NK-92 treated with Interleukin-12 subunit alpha and Interleukin-12 subunit beta, amount 100 ng/mL, for 24 hours (cell line): ENCODE measurements at places on chromosomes 7 and 10.

GRCh38 chr7:12549106-12549505 is 21.4 kb upstream of the SCIN start:
- DNase-seq = no peak

- no peak for DNase-seq
These were observed 16.0 kb downstream of the SEMA3C start for GRCh38 chr7:80902716-80903308.

DNA sequence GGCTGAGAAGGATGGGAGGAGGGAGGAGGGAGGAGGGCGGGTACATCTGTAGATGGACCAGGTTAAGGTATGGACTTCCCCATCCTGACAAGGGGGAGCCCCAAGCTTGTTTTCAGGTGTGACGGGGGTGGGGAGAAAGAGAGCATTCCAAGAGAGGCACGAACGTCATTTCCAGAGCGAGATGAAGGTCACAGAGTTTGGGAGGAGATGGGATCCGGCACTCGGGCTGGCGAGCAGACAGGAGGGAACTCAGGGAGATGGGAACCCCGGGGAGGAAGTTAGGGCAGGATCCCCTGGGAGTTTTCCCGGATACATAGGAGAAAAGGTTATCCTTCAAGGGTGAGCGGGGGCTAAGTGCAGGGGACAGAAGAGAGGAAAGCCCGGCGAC is 118.8 kb downstream of the CUX1 start:
- DNase-seq = no peak

GRCh38 chr7:157111311-157111710 is 27.4 kb upstream of the UBE3C start:
- DNase-seq = no peak

- no peak for DNase-seq
These were observed 5.4 kb downstream of the WDR86 start for GRCh38 chr7:151404216-151405011.

- no peak for DNase-seq
These were observed 19.8 kb upstream of the VWDE start for GRCh38 chr7:12423355-12423996.

DNA sequence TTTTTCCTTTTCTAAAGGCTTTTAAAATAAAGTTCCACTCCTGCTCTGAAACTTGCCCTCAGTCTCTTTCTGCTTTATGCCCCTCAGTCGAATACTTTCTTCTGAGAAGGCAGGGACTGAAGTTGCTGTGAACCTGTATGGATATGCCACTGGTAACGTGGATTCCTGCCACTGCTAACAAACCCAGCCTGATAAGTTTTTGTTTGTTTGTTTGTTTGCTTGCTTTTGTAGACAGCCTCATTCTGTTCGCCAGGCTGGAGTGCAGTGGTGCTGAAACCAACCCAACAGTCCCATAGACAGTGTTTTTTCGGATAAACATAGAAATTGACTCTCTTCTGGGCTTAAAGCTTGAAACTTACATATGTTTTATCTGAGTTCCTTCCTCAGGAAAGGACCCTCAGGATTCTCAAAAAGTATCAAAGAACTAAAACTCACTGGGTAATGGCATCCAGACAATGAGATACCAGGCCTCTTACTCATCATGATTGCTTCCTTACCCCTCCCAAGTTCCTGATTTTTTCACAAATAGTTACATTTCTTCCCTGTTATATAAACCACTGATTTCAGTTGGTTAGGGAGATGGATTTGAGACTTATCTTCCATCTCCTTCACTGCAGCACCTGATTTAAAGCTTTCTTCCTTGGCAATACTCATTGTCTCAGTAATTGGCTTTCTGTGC is 273.6 kb downstream of the SDHAF3 start:
- no peak for DNase-seq

- no peak for DNase-seq
These were observed 45.5 kb upstream of the CYTH3 start for GRCh38 chr7:6317797-6318438.

GRCh38 chr10:72483471-72483870 is 128.8 kb upstream of the DNAJB12 start:
- no peak for DNase-seq

GRCh38 chr7:78164459-78164858 is 365.9 kb downstream of the PHTF2 start:
- DNase-seq = no peak

DNA sequence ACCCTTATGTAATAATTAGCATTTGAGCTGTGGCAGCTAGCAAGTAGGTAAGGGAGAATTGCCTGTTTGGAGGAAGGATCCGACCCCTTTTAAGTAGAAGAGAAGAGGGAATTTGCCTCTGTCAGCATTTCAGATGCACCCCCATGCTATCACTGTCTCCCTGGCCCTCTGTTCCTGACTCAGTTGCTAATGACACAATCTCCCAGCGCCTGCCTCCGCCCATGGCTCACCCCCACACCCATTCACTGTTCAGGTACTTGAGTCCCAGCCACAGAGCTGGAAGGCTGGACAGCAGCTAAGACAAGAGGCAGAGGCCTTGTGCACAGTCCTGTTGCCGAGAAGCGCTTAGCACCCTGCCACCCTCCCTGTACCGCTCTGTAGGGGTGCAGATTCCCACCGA is 512.3 kb upstream of the GALNT17 start:
- no peak for DNase-seq

GRCh38 chr10:86545101-86545500 is 23.5 kb upstream of the WAPL start:
- DNase-seq = no peak

DNA sequence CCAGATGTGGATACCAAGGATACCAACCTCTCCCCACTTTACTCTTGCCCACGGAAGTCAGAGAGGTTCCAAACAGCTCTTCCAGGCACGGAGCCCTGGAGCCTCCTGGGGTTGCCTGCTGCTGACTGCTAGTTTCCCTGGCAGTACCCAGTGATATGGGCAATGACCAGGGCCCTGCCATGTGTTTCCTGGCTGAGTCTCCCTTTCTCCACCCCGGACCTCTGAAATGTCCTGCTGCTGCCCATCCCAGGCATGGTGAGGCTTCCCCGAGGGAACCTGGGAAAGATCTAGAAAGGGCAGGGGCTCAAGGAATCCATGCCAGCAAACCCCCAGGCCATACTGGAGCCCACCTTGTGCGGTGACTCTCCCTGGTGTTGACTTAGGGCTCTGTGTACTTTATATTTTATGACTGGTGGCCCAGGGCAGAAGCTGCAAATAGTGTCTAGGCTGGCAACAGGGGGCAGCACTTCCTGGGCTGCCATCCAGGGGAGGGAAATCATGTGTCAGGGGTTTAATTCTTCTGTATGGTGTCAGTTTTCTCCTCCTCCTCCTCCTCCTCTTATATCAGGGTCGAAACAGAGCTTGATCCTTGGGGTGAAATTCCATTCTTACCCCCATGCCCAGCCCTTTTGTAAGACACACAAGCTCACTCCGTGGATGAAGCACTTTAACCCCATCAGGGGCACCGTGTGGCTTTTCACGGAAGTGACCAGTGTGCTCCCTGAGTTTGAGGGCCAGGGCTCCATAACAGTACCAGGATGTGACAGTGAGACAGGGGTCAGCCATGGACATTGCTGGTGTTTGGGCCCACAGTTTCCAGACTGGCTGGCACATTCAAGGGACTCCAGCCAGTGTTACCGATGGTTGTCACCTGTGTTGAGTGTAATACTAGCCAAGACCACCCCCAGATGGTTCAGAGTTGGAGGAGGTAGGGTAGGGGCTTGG is 62.4 kb upstream of the GDF10 start:
- DNase-seq = no peak

- DNase-seq = no peak
These were observed 34.7 kb upstream of the XPNPEP1 start for GRCh38 chr10:109958059-109958458.

- no peak for DNase-seq
These were observed 114.5 kb downstream of the LARP4B start for GRCh38 chr10:816958-817357.

DNA sequence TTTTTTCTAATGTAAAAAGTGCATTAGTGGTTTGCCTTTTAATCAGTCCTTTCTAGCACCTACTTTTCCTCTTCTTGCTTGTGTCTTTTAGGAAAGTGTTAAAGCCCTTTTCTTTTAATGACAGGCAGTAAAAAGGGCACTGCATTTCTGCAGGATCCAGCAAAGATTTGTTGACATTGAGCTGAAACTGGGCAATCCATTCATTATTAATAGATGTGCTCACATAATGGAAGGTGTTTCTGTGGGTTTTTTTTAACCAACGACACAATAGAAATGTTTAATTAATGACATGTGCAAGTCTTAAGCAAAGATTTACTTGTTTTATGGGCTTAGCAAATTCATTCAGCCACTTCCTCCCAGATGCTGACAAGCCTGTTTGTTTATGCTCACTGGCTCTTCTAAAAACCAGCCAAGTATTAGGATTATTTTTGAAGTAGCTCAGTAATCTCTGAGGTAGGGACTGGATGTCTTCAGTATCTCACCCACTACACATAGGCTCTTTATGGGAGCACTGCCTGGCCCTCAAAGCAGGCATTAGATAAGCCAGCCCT is 1201.1 kb downstream of the SORCS1 start:
- no peak for DNase-seq

DNA sequence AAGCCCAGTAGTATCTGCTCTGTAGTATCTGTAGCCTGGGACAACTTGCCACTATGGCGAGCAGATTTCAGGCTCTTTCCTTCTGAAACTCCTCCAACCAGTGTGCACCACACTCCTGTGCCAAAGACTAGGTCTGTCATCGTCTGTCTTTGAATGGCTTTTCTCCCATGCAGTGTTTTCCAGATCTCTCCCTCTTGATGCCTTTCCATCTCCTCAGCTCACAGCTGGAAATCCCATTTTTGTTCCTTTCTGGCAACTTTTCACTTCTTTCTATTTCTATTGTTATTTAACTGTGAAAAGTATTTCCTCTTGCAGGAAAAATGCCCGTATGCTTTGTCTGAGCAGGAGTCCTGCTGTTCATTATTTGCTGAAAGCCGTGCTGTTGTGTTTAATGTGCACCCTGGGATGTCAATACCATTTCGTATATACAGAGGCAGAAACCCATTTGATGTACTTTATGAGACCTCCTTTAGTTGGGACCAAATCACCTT is 373.7 kb downstream of the PHTF2 start:
- DNase-seq = no peak

DNA sequence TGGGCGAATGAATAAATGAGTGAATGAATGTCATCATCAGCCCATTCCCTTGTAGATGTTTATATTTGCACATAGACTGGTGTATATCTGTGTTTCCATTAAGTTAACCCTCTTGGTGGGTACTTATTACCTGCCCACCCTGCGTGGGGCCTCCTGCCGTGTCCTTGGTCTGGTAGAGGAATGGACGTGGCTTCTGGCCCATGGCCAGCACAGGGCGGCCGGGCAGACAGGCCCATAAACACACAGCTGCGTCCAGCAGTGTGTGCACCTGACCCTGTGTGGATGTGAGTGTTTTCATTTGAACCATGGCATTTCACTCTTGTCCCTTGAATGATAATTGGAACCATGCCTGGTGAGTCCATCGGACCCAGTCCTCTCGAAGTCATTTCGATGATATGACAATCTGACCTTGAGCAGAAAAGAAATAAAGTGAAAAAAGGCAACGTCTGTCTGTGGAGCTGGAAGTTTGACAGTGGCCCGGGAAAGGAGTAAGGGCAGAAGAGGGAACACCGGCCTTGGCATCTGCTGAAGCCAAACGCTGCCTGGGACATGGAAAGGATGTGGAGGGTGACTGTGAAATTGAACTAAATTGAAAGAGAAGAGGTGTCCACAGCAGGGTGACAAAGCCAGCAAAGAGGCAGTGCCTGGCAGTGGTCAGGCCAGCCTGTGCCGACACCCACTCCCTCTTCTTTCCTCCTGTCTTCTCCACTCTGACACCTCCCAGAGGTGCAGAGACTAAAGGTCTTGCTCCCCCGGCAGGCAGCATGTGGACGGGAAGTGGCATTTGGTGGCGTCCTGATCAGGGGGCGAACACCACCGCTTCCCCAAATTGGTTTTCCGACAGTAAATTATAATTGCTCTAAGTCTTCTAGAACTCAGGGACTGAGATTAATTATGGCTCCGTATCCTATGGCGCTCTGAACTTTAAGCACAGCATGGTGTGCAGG is 199.0 kb upstream of the ZMIZ1 start:
- no peak for DNase-seq

GRCh38 chr10:60082341-60082740 is 176.0 kb upstream of the CCDC6 start:
- no peak for DNase-seq

- no peak for DNase-seq
These were observed 63.2 kb upstream of the OPALIN start for GRCh38 chr10:96421995-96422394.

DNA sequence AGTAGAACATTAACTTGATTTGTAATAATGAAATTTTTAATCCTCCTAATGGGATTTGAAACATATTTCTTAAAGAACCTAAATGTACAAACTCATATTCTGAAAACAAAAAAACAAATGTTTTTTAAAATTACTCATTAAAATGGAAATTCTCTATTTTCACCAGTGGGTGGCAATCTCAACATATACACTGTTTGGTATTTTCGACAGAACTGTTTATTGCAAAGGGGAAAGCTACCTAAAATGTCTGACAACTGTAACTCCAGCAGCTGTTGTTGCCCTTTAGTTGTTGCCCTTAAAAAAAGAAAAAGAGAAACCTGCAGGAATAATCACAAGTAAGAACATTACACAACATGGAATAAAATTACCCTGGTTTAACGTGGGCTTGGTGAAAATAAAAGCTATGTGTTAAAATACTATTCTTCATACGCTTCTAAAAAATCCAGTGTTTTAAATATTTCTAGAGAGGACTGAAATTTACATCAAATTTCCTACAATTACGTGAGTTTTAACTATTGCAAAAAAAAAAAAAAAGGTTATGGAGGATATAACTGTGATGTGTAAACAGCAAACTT is 54.5 kb downstream of the COL1A2 start:
- DNase-seq = no peak

DNA sequence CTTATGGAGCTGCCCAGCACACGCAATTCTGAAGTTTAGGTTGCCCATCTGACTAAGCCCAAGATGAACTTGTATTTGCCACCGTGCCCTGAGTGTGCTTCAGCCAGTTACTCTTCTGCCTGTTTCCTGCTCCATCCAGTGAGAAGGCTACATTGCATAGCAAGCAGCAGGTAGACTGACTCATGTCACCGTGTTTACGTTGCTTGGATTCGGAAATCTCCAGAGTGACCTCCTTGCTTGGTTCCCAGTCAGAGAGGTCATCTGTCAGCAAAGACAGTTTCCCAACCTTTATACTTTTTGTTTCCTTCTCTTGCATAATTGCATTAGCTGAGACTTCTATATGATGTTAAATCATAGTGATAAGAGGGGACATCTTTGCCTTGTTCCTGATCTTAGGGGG is 30.9 kb downstream of the NACAD start:
- no peak for DNase-seq

GRCh38 chr10:32692174-32692573 is 246.2 kb downstream of the CCDC7 start:
- DNase-seq = no peak

- no peak for DNase-seq
These were observed 22.9 kb upstream of the TCF7L2 start for GRCh38 chr10:112926906-112927688.

- no peak for DNase-seq
These were observed 86.6 kb upstream of the CYTH3 start for GRCh38 chr7:6359021-6359420.

- no peak for DNase-seq
These were observed 36.2 kb upstream of the PPIF start for GRCh38 chr10:79310911-79311573.

GRCh38 chr7:99828811-99829210 is 998 bp downstream of the CYP3A43 start:
- DNase-seq = no peak
